Fibroblast of skin of back (primary cell): ENCODE measurements at places on chromosomes 1 and 21.

DNA sequence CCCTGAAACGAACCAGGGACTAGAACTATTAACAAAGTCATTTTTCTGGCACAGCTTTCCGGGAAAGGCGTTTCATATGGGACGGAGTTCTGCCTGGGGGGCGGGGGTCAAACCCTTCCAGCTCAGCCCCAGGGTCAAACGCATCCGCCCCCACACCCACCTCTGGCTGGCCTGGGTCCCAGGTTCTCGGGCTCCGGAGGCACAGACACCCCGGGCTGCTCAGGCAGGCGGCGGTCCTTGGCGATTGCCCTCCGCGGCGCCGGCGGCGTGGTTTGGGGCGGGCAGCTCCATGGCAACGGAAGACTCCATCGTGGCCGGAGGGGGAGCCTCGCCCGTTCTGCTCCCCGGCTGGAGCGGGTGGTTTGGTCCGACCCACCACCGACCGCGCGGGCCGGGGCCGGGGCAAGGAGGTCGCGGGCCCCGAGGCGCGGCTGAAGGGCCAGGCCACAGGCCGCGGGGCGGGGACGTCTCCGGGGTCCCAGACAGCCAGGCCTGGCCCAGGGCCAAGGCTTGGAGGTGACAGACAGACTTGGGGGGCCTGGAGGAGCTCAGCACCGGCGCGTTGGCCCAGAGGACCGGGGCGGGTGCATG, at the start of gene CFAP74:
Gene CFAP74 (minus strand): TSS at position 246 of the 591 bp plus-strand sequence. CDS start 12,830 bp downstream, outside the sequence.
- peak; percentile 34 for DNase-seq

DNA sequence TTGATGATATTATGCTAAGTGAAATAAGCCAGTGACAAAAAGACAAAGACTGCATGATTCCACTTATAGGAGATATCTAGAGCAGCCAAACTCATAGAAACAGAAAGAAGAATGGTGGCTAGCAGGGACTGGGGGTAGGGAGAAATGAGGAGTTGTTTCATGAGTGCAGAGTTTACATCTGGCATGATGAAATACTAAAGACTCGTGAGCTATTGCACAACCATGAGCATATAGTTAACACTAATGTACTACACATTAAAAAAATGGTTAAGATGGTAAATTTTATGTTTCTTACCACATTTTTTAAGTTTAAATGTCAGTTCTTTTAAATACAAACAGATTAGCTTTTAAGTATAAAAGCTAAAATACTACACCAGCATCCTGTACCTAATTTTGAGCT, 57.8 kb downstream of the ESRRG start:
- no peak for DNase-seq

- no peak for DNase-seq
Observed at GRCh38 chr1:111943066-111943465, 46.4 kb downstream of the KCND3 start.

- no peak for DNase-seq
Observed at GRCh38 chr1:38651669-38652068, 207.9 kb downstream of the RRAGC start.

GRCh38 chr1:53654216-53655210, 84.5 kb downstream of the GLIS1 start:
- DNase-seq: peak; percentile 86

GRCh38 chr1:117871013-117871412, 58.4 kb downstream of the GDAP2 start:
- peak; percentile 7 for DNase-seq

GRCh38 chr21:45592208-45592619, 50.0 kb upstream of the SLC19A1 start:
- no peak for DNase-seq

DNA sequence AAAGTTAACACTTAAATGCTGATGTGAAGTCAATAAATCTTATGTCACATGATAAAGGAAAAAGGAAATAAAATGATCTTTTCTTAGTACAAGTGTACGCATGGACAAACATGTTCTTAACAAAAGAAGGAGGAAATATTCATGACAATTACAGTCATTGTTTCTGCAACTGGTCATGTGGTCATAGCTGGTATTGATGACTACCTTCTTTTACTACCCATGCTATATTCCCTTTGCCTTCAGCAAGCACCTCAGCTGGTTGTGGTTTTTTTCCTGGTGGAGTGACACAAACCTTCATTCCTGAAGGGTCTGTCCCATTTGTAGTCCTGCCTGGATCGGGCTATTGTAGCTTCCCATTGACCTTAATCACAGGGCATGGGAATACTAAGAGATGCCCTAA, 23.4 kb upstream of the TSHB start:
- DNase-seq: no peak

DNA sequence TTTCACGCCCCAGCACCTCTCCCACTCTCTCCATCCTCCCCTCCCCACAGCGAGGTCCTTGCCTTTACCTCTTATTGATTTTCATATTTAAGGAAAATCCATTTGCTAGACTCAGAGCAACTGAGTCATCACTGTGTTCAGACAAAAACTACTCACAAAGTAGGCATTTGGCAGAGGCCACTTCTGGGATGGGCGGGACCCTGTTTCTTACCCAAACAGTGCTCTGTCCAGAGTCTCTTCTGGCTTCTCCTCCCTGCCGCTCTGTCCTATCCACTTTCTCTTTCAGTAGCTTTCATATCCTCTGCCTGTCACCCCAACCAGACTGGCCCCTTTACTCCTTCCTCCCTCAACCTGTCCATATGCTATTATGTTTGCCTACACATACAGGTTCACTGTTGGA, 2.4 kb upstream of the NAV1 start:
- peak; percentile 95 for DNase-seq

DNA sequence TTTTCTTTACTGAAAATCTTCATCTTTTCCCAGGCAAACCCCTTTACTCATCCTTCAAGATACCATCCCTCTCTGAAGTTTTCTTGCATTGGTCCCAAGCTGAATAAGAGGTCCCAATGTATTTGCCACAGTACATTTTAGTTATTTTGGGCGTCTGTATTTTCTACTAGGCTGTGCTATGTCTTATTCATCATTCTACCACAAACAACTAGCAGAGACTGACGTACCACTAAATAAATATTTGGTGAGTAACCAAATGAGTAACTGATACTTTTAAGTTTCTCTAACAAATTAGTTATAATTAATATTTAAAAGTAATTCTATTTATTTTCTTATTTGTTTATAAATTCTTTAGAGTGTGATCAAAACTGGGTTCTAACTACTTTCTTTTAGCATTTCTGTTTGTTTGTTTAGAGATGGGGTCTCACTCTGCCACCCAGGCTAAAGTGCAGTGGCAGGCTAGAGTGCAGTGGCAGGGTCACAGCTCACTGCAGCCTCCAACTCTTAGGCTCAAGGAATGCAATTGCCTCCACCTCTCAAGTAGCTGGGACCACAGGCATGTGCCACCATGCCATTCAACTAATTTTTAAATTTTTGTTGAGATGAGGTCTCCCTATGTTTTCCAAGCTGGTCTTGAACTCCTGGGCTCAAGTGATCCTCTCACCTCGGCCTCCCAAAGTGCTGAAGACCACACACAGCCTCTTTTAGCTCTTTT, 33.1 kb downstream of the NDC1 start:
- DNase-seq: no peak

DNA sequence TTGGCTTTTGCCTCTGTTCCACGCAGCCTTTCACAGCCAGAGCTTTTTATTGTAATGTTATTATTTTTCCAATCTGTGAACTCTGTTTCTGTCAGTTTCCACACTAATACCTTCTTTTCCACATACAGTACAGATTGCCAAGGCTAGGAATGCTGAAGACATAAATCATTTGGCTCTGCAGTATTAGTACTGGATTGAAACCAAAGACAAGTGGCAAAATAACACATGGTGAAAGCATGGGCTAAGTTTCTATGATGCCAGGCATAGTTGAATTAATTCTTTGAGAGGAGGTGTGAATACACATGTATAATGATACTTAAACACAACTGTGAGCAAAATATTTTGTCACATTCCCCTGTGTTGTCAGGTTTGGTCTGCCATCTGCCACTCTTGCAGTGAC, 73.5 kb downstream of the TMEM200B start:
- no peak for DNase-seq

DNA sequence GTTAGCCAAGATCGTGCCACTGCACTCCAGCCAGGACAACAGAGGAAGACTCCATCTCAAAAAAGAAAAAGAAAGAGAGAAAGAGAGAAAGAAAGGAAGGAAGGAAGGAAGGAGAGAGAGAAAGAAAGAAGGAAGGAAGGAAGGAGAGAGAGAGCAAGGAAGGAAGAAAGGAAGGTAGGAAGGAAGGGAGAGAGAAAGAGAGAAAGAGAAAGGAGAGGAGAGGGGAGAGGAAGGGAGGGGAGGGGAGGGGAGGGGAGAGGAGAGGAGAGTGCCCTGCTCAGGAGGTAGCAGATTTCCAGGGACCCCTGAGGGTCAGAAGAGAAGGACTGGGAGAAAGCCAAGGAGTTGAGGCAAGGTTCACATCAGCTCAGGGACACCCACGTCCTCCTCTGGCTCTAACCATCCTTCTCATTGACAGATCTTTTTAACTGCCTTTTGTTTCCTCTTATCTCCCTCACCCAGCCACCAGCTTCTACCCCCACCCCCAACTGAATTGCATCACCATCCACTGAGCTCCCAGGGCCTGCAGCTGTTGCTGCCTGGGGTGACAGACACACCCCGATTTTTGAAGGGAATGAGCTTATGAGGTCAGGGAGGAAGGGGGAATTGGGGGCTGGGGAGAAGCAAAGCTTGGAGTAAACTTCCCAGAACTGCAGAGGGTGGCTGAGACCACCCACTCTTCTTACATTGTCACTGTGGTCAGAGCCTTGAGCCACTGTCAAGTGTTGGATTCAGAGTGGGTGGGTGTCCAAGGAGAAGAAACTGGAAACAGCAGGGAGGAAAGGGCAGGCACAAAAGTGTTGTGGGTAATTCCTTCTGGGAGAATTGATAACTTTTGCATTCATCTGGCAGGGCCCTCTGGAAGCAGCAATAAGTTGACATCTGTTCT, 91.6 kb downstream of the GLUL start:
- no peak for DNase-seq

GRCh38 chr21:46363698-46364097, 39.7 kb downstream of the PCNT start:
- DNase-seq: no peak

- no peak for DNase-seq
Observed at GRCh38 chr1:12209495-12209832, 20.4 kb upstream of the VPS13D start.

DNA sequence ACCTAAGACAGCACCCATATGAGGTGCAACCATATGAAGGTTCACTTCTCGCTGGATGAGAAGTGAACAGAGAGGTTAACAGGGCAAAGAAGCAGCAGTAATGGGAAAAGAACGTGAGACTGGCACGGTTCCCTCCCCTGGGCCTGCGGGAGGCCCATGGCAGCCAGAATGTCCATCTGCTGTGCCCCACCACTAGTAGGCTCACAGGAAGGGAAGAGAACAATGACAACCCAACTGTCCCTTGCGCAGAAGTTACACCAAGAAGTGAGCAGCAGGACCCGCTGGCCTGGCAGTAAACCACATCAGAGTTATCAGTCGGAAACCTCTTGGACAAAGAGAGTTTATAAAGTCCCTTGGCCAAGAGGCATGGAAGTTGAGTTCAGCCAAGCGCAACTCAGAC, 11.3 kb downstream of the HIVEP3 start:
- no peak for DNase-seq
